Endothelial cell of coronary artery (primary cell): ENCODE measurements at places on chromosomes 5 and 9. TPM values are rescaled to one million over a fixed set of nuclear protein-coding genes. Genes with fewer than 3 reads are reported as not detected.

PCSK1 gene
- total RNA-seq, result 0.75 and 2.2 TPM in 2 replicates

PPP3R2 gene
- not detected in 2 replicates for total RNA-seq

PCDHGA3 gene
- 0.54 and 1.9 TPM in 2 replicates for total RNA-seq

CNTNAP3B gene
- 64.3 and 128 TPM in 2 replicates for total RNA-seq

GCNT4 gene
- total RNA-seq, result 0.09 and 0.56 TPM in 2 replicates

PTPRD gene
- 0.38 and 5.8 TPM in 2 replicates for total RNA-seq
